ENCODE measurements at places on chromosomes 7 and 10.

DNA sequence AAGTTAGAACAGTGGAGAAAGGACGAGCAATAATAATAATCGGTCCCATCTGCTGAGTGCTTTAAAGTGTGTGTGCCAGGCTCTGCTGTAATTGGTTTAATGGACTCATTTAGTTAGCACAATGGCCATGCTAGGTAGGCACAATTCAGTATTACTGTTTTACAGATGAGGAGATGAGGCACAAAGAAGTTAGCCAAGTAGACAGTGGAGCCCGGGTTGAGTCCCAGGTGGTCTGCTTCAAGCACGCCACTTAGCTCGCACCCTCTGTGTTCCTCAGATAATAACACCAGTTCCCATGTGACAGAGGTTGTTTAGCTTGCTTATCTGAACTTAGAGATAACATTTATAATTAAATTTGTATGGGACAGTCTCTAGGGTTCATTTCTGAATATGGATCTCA, 101.6 kb upstream of the GJD4 start:
- DNase-seq, result no peak

DNA sequence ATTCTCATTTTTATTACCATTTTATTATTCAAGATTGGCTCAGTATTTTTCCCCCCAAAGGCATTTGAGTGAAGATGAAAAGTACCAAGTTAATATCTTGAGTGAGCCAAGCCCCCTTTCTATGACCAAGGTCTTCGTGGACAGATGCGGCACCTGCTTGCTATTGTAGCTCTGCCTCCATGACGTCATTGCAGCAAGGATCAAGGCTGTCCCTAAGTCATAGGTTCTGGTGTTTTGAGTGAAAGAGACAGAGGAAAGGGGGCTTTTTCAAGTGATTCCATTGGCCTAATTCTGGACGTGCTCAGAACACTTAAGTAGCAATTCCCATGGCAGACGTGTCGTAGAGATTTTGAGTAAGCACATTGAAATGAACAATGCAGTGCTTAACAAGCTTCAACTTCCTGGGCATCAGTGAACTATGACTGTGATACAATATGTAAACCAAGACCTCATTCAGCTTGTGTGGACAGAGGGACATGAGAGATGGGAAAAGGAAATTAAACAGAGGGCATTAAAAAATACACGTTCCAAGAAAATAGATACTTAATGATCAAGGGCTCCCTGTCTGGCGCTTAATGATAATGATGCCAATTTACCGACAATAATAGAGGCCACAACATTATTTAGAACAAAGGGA, 248.7 kb upstream of the NPVF start:
- no peak for DNase-seq

DNA sequence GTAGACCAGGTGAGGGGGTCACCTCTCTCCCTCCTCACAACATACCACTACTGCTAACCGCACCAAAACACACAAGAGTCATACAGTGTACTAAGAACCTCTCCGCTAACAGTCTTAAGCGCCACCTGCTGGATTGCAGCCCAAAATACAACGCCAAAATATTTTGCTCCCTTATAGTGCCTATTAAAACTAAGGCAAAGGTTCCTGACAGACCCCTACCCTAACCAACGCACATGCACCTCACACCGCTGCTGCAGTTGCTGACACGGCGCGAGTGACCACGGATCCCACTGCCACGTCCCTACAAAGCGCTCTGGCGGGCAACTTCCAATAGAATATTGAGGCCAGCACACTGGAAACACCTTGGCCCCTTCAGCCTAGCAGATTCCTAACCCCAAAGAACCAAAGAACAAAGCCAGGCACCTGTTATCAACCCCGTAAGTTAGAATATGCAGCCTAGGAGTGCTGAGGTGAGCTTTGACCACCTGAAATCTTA, 563.6 kb upstream of the SEMA3D start:
- DNase-seq, result no peak

- DNase-seq, result no peak
Measured at GRCh38 chr10:84613336-84614021, 285.1 kb downstream of the CCSER2 start.

DNA sequence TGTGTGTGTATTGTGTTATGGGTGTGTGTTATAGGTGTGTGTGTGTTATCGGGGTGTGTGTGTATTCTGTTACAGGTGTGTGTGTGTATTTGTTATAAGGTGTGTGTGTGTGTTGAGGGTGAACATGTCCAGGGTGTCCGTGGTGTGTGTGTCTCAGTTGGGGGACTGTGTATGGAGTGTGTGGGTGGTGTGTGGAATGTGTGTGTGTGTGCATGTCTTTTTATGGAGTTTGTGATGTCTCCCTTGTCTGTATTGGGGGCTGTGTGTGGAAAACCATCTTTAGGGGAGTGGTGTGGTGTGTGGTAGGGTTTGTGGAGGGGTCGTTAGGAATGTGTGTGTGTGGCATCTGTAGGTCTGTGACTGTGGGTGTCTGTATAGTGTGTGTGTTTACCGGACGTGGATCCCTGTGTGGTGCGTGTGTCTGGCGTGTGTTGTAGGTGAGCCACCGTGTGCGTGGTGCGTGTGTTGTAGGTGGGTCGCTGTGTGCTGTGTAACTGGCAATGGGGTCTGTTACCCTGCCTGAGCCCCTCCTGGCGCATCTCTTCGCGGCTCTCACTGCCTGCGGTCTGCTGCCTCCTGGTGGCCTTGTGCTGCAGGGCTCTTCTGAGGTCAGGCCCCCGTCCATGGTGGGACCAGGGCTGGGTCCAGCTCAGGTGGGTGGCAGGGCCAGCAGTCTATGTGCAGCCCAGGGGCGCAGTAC, 61.7 kb downstream of the PALD1 start:
- no peak for DNase-seq

GRCh38 chr10:95229724-95230627, 35.9 kb downstream of the ACSM6 start:
- no peak for DNase-seq

DNA sequence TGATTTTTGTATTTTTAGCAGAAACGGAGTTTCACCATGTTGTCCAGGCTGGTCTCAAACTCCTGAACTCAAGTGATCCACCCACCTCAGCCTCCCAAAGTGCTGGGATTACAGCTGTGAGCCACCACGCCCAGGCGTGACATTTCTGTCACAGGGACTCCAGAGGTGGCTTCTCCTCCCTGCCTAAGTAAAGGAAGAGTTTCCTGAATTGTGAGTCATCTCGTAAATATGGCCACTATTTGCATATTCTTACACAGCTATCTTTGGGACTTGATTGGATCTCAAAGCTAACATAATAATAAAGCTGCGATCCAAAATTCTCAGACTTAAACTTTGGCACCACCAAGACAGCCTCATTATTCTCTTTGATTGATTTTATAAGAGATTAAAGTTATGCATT, 50.1 kb downstream of the ADARB2 start:
- no peak for DNase-seq

DNA sequence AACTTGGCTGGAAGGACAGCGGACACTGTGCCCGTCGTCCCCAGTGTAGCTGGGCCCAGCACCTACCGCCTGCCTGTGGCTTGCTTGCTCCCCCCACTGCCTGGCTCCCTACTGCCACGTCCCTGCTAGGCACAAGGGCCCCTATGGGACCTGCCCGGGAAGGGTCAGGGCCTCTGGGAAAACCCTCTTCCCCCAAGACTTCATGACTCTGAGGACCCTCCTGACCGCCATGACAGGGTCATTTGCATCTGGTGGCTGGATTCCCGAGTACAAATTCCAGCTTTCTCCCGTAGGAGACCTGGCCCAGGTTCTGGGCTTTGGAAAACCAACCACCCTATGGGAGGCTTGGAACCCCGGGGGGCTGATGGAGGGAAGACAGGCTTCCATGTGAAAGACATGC, 1.4 kb upstream of the MMD2 start:
- no peak for DNase-seq

DNA sequence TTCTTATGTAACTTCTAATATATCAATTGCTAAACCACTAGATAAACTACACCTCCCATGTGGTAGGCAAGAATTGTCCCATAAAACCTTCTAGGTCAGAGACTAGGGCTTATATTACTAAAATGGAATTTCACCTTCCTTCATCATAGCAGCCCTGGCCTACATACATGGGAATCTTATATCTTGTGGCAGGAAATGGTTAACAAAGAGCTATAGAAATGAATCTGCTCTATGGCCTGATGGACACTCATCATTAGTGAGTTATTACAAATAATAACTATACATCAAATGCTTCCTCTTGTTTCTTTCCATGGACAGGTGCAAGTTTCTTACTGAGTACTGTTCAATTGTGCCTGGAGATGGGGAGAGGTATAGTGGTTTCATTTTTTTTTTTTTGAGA, 62.3 kb upstream of the PDLIM1 start:
- DNase-seq, result no peak

GRCh38 chr10:4067531-4067930, 282.5 kb upstream of the KLF6 start:
- no peak for DNase-seq
